ENCODE measurements at places on chromosomes 5 and 9. TPM values are rescaled to one million over a fixed set of nuclear protein-coding genes. Genes with fewer than 3 reads are reported as not detected.

DNA sequence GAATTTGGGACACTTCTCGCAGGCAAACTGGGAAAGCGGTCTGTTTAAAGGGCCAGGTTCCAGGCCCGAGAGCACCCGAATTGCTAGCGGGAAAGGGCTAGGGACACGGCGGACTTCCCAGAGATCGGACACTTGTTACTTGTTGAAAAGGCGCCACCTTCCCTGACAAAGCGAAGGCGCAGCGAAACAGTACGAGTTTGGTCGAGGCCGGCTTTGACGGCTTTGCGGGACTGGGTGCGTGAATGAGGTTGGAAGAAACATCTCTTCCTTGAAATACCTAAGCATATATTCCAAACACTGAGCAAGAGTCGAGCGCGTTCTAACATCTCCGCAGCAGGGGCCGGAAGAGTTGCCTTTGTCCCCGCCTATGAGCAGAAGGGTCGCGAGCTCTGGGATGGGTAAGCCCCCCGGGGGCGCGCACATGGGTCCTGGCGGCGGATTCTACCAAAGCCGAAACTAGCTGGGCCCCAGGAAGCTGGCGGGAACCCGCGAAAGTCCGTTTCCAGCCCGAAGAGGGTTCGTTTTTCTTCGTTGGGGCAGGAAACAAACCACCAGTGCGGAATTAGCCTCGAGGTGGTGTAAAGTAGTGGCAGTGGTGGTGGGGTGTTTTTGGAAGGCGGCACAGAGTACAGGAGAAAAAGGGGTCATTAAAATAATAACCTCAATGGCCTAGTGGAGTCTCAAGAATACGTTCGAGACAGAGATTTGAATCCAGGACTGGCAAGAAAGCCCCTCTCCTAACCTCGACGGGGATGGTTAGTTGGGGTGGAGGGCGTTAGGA, 1.5 kb downstream of the GDNF start:
- peak; percentile 37 for DNase-seq

DNA sequence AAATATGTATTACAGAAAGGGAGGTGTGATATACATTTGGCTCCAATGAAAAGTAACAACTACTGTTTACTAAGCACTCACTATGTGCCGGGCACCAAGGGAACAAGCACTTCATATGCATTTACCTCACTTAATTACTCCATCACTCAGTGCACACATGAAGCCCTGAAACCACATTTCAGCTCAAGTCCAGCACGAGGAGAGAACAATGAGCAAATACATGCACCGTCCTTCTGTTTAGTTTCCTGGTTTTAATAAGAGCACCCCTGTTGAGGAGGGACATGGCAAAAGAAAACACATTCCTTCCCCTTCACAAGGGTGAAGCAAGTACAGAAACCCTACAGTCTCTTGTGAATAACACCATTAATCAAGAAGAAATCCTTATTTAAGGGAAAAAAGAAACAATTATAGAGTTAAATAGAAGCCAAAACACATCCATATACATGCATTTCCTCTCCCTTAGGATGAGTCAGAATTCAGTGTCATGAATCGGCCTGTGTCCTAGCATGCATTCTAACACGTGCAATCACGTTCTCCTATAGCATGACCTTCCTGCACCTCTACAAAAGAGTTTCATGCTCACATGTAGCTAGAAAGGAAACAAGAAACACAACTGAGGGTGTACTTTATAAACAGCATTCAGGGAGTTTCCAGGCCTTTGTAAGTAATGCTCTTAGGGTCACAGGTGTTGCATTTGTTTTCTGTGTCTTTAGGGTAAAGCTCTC, 411.6 kb downstream of the BNC2 start:
- peak; percentile 78 for DNase-seq

DNA sequence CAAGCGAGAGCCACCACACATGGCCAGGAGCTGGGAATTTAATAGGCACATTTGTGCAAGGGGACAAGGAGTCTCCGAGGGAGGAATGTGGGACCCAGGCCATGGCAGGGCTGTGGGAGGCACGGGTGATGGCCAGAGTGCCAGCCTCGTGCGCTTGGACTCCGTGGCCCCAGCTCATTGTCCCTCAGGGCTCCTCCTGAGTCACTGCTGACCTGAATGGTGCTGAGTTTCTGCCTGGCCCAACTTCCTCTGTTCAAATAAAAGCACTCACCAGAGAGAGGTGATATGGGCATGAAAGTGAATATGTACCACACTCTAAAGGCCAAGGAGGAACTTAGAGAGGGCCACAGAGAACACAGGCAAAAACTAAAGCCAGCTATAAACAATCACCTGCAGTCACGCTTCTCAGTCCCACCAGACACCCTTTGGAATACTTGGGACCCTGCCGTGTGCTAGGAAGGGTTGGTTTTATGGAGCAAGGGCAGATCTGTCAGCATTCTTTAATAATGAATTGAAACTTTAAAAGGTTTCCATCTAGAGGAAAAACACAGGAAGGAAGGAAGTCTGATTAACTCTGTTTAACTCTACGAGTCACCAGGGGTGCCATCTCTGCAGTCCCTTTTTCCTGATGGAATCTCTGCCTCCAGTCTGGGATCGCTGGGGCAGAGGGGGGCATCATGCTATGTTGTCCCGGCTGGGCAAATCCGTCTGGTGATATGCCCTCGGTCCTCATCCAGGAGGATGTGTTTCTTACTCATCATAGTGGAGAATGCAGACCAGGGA, 25.1 kb upstream of the UBE2QL1 start:
- peak; percentile 23 for DNase-seq

PAXX gene
- total RNA-seq = 8.9 TPM

DNA sequence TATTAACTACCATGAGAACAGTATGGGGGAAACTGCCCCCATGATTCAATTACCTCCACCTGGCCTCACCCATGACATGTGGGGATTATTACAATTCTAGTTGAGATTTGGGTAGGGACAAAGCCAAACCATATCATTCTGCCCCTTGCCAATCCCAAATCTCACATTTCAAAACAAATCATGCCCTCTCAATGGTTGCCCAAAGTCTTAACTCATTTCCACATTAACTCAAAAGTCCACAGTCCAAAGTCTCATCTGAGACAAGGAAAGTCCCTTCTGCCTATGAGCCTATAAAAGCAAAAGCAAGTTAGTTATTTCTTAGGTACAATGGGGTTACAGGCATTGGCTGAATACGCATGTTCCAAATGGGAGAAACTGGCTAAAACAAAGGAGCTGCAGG, 180.7 kb upstream of the CDH12 start:
- DNase-seq = no peak

- no peak for DNase-seq
Measured at GRCh38 chr5:132815454-132815853, 2.4 kb downstream of the SOWAHA start.

SPATA31A3 gene
- total RNA-seq = not detected

FBP2 gene
- total RNA-seq = not detected

WNT8A gene
- not detected for total RNA-seq

DNA sequence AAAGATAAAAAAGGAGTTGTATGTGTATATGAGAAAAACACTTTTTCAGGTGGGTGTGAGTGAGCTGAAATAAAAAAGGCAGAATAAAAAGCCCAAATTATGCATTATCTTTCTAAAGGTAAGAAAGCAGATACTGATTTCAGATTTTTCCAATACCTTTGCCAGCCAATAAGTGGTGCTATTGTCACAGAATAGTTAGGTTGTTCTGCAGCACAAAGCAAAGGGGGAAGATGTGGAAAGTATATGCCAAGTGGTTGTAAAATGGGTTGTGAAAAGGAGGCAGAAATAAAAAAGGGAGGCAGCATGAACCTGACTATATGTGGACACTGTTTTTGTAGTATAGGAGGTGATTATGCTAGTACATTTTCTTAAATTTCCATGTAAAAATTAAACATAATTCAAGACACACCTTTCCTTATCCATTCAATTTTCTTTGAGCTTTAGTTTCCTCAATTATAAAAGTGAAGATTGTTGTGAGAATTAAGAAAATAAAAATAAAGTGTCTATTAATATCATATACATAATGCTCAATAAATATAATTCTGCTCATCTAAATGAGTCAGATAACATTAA, 106.7 kb downstream of the SMIM15 start:
- DNase-seq = peak; percentile 77

DNA sequence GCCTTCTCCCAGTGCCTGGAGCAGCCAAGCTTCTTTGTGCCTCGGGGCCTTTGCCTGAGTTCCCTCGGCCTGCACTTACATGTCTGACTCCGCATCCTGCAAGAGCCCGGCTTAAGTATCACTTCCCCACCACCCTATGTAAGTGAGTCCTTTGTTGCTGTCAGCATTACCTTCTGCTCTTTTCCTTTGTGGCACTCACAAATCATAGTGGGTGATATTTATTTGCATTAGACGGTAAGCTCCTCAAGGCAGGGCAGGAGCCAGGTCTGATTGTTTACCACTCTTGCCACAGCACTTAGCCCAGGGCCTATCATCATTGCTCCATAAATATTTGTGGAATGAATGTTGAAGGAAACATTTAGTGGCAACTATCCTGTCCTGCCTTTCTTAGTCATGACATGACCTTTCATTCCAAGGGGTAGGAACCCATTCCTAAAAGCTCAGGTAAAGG, 4.8 kb downstream of the GM2A start:
- no peak for DNase-seq

DNA sequence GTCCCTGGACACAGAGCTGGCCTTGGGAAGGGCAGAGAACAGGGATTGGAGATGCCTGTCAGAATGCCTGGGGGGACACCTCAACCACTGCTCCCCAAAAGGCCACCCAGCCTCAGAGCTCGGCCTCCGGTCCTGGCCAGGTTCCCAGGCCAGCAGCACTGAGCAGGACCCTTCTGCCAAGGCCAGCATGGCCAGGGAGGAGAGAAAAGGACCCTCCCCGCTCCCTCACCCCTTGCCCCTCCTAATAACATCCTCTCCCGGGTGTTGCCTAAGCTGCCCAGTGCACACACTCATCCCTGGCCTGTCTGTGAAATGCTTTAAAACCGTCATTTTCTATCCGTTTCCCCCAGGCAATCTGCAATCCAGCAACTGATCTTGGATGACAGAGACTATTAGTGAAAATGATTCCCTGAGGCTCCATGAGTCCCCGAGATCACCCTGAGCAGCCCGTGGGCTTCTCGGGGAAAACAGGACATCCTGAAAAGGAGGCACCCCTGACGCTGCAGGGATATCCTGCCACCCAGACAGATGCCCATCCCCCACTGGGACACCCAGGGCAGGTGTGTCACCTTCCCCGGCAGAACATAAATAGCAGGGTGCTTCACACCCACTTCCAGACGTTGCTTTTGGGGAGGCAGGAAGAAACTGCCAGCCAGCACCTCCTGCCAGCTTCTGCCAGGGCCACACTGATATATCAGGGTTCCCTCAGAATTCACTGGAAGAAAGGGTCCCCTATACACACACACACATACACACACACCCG, 75.3 kb downstream of the ADAMTS2 start:
- no peak for DNase-seq

CDC14B gene
- total RNA-seq = 7.5 TPM

DNA sequence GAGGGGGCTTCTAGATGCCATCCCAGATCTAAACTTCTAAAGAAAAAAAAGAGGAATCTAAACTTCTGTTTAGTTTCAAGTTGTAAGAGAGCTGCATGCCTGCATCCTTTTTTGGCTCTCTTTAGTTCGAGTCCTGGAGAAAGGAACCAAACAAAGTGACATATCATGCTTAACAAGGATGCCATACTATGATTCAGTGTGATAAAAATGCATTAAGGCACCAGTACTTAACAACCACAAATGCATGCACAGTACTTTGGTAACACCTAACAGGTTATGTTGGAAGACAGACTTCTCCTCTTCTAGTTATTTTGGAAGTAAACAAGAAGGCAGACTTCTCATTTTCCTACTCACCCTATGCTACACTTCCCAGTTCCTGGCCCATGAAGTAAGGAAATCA, 27.3 kb downstream of the NME5 start:
- no peak for DNase-seq

CCDC69 gene
- total RNA-seq = 2.4 TPM

DNA sequence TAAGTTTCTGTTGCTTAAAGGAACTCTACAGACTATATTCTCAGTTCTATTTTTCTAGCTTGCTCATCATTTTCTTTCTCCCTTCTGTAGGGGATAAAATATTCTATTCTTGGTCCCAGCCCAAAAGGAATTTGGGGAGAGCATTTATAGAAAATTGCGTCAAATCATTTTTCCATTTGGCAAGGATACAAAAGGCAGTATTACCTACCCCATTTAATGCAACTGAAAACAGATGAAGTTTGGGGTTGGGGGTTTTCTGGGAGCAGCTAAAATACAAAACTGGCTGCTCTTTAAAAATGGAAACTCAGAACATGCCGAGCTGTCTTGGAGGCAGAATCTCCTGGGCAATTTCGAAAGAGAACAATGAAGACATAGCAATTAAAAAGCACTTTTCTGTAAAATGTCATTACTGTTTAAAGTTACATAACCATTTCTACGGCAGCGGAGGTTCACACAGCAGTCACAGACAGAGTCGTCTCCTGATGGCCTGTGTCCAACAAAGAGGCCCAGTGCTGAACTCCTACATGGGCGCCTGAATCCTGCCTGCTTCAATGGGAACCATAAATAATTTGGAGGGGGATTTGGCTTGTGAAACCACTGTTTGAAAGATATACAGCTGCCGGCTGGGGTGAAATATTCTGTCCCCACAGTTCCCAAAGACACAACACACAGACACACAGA, 152.4 kb downstream of the BRINP1 start:
- DNase-seq = no peak

DNA sequence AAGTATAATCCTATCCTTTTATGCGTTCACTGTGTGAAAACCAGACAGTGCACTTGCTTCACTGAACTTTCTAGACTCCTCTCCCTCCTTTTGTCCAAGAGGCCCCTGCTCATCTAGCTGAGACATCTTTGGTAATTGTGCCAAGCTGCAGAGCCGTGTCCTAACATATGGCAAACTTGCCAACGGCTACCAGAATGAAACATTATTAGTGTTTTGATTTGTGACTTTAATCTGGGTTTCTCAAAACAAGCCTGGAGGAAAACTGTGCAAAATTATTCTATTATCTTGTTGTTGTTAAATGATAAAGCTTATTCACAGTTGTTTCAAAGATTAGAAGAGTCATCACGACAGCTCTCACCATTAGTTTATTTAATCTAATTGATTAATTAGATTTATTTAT, 79.0 kb upstream of the RETREG1 start:
- DNase-seq = no peak

CMBL gene
- total RNA-seq = 3.5 TPM

CTNND2 gene
- not detected for total RNA-seq

DIMT1 gene
- 27.9 TPM for total RNA-seq

GRCh38 chr9:3823842-3824475, 298.2 kb upstream of the RFX3 start:
- DNase-seq = no peak
